T-cell (primary cell): ENCODE measurements at places on chromosomes 11 and 22.

DNA sequence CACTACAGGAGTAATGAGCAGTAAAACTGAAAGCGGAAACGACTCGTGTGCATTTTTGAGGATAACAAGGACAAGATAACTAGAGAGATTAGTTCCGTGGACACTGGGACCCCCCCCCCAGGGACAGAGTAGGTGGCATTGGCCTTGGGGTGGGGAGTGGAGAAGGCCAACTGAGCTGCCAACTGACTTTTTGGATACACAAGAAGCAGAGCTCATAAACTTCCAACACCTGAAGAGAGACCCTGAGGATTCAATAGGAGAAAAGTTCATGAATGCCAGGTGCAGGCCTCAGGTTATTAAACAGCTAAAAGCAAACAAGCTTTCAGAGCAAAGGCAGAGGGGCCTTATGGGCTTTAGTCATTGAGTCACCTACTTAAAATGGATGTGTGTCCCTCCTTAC is 17.6 kb upstream of the PRSS23 start:
- no peak for DNase-seq

DNA sequence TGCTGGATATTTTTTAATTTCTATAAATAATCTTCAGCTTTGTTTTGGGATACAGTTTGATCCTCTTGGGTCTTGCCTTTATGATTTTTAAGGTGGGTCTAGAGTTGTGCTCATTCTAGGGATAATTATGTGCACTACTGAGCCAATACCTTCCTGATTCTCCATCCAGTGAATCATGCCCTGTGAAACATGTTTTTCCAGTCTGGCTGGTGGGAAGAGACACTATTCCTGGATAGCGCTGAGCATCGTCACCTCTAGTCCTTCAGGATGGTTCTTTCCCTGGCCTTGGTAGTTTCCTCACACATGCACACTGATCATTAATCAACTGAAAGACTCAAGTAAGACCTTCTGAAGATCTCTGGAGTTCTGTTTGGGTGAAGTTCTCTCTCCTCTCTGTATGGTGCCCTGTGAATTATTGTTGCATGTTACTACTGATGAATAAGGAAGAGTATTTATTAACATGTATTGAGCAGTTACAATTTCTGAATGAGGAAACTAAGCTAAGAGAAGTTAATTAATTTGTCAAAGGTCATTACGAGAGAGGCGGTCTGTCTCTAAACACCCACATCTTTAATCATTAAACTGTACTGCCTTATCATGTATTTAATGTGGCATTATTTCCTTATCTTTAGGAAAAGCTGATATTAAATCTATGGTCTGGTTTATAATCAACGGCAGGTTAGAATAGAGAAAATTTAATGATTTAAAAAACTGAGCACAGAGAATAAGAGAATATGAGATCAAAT is 39.1 kb upstream of the LIPT2 start:
- no peak for DNase-seq

- DNase-seq, result no peak
Measured at GRCh38 chr11:76266286-76267100, 60.2 kb upstream of the WNT11 start.

GRCh38 chr11:37450613-37451012 is 852.6 kb upstream of the RAG2 start:
- DNase-seq, result no peak

- DNase-seq, result no peak
Measured at GRCh38 chr11:66841861-66842260, 1.4 kb upstream of the RCE1 start.

DNA sequence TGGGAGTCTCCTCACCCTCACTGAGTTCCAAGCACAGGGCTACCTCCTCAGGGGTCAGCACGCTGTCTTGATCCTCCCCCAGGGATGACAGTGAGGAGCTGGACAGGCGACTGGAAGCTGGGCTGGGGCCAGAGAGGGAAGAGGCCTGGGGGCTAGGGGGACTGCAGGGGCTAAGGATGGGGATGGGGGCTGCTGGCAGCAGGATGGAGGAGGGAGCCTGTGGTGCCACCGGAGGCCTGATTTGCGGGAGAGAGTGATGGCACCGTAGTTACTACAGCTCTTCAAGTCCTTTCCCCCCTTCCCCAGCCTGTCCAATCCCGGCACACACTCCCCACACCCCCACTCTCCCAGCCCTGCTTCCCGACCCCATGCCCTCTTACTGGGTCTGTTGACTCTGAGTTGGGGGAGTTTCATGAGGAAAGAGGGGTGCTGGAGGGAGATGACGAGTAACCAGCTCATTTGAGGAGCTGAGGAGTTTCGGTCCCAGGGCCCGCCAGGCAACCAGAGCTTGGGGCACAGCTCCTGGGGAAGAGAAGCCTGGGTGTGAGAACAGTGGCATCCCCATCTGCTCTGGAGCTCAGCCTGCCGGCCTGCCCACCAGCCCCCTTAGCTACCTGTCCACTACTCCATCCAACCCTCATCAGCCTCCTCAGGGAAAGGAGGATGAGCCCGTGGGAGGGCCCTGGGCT is 10.5 kb downstream of the ROBO4 start:
- DNase-seq, result no peak
